ENCODE measurements at places on chromosomes 2 and 18.
A peak's percentile ranks its signal among the peaks of the same experiment; 100 is the strongest.

GRCh38 chr2:88483200-88483599, 30.7 kb upstream of the FOXI3 start:
- DNase-seq: no peak

DNA sequence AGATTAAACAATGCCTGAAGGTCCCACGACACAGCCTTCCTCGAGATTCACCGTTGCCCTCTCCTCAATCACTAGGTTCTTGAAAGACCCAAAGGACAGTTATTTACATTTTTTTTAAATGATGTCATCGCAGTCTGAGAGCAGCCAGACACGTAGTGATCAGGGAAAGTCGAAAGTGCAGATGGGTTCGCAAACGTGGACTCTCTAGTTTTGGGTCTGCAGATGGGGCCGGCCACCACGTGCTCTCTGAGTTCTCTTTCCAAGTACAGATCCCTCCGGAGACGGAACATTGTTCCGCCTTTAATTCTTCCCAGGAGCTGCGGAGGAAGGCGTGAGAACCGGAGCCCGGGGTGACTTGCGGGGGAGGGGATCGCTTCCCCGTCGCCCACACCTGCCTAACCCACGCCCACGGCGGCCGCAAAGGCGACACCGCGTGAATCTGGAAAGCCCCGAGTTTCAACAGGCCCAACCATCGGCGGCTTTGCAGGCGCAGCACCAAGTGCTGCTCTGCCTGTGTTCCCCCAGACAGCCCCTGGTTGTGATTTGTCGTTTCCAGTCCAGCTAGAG, 54.3 kb downstream of the PKDCC start:
- DNase-seq: peak; percentile 92

DNA sequence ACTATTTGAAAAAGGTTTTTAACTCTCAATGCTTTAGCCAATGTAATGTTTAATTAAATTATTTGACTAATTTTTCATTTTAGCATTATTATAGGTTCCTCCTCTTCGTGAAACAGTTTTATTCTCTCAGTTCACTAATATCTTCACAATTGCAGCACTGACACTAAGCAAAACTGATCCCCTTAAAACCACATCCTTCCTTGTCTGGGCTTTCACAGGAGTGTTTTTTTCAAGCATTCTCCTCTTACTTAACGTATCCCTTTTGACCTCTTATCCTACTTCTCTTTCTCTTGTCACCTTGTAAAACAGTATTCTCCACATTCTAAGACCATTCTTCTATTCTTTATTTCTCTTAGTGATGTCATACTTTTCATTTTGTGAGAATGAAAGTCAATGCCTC, 112.8 kb downstream of the DSC3 start:
- DNase-seq: no peak

DNA sequence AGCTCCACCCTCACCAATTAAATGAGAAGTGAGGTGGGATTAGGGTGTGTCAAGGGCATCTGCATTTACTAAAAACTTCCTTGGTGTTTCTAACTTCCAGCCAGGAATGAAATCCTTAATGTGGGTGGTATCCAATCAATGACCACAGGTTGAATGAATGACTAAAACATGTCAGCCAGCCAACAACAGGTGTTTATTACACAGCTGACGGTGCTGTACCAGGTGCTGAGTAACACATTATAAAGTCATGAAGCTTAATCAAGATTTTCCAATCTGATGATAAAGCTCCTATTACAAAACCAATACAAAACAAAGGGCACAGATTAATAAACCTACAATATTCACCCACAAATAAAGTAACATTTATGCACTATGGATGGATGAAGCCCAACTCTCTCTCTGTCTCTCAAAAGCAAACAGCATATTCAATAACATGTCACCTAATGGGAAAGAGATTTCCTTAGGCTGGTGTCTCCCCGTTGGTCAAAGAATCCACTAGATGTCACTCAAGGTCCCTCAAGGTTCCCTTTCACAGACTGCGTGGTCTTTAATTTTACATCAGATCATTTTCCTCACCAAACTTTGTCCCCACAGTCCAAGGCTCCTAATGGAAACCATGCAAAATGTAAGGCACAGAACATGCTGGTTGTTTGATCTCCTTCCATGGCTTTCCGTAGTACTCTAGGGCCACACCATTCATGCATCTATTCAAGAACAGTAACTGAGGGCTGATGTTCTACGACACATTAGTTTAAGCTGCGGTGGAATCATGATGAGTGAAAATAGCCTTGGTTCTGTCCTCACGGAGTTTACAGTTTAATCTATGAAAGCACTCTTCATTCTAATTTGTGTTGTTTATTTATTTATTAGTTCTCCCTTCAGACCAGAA, 6.4 kb upstream of the PTPN4 start:
- DNase-seq: no peak

GRCh38 chr18:8910843-8911242, 191.7 kb upstream of the NDUFV2 start:
- no peak for DNase-seq

DNA sequence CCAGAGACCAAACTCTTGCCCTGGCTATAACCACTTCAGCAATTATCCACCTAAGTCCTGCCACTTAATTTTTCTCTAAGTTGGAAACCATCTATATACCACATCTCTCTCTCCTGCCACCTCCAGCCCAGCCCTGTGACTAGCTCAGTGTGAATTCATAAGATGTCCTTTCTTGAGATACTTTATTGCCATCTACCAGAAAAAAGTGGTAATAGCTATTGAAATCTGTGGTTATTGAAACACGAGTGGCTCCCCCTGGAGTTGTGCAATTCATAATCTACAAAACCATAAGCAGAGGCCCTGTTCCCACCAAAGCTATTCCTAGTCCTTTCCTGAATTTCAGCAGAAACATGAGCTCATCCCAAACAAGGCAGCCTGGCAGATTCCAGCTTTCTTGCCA, 324.0 kb downstream of the TXNL1 start:
- DNase-seq: no peak

DNA sequence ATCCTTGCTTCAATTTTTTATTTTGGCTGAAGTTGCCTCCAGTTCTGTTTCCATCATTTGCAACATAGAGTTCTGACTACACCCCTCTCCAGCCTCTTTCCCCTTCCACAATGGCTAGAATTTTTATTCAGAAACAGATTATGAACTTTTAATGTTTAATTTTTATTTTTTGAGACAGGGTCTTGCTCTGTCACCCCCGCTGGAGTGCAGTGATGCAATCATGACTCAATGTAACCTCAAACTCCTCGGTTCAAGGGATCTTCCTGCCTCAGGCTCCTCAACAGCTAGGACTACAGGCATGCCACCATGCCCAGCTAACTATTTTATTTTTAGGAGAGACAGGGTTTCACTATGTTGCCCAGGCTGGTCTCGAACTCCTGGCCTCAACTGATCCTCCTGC, 2.8 kb downstream of the NTSR2 start:
- no peak for DNase-seq

GRCh38 chr2:65287364-65287763, 59.7 kb downstream of the ACTR2 start:
- no peak for DNase-seq

GRCh38 chr2:152644189-152644873, 72.9 kb downstream of the PRPF40A start:
- DNase-seq: no peak

GRCh38 chr2:72630767-72631166, 195.1 kb downstream of the EXOC6B start:
- no peak for DNase-seq

DNA sequence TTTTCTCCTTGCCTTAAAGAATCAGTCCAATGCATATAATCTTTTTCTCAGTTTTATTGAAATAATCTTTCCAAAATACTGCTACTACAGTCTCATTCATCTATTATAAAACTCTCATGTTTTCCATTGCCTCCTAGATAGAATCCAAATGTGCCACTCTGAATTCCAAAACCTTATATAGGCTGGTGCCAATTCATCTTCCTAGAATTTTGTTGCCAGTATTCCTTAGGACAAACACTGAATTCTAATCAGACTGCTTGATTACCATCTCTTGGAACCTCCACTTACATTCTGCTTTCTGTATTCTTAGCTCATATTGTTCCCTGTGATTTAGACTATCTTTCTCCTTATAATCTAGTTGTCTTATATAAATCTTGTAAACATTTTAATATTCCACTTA, 427.6 kb upstream of the DCC start:
- no peak for DNase-seq

- DNase-seq: no peak
Observed at GRCh38 chr2:214261683-214262082, 149.2 kb upstream of the VWC2L start.

- DNase-seq: peak; percentile 30
Observed at GRCh38 chr2:136008205-136008865, 22.9 kb upstream of the DARS1 start.
